Stimulated activated CD4-positive, alpha-beta T cell treated with anti-CD3 and anti-CD28 coated beads, TNF-alpha, amount 100 ng/mL, for 4 hours (primary cell): ENCODE measurements at places on chromosomes 16 and 17.

GRCh38 chr17:75610103-75610984 lies 22.7 kb downstream of the MYO15B start:
- no peak for DNase-seq

- no peak for DNase-seq
These were observed 35.1 kb upstream of the IL34 start for GRCh38 chr16:70611224-70611598.

DNA sequence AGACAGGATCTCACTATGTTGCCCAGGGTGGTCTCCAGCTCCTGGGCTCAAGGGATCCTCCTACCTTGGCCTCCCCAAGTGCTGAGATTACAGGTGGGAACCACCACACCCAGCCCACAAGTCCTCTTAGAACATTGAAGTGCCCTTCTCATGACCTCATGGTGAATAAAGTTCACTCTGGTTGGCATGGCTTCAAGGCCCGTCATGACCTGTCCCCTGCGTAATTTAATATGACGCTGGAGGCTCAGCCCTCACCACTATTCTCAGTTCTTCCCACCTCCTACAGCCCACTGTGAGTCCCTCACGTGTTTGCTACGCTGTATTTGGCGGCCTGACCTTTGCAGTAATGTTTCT lies 1.9 kb downstream of the ENDOV start:
- DNase-seq = no peak

DNA sequence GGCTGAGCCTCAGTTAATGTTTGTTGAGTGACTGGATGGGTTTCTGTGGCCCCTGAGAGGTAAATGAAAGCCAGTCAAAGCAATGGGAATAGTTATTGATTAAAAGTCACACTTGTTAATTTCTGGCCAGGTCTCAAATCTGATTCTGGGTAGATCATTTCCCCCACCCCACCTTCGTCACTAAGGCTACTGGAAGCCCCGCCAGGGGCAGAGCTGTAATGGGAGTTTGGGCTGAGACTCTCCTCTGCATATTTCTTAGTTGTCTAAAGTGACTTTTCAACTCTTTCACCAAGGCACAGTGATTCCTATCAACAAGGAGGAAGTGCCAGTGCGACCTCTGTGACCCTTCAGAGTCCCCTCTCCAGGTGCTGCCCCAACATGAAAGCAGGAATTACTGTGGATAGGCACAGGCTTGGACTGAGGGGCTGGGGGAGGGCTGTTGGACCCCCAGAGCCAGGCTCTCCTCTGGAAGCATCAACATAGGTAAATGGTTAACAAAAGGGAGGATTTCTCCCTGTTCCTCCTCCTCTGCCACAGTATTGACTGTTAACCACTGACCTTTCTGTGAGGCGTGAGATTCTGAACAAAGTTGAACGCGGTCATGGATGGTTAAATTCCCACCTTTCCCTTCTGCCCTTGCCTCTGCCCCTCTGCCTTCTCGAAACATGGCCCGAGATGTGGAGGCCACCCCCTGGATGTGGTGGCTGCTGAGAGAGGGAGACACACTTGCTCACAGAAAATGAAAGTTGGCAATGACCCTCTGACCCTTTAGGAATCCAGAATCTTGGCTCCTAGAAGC lies 20.8 kb upstream of the TBX2 start:
- no peak for DNase-seq

DNA sequence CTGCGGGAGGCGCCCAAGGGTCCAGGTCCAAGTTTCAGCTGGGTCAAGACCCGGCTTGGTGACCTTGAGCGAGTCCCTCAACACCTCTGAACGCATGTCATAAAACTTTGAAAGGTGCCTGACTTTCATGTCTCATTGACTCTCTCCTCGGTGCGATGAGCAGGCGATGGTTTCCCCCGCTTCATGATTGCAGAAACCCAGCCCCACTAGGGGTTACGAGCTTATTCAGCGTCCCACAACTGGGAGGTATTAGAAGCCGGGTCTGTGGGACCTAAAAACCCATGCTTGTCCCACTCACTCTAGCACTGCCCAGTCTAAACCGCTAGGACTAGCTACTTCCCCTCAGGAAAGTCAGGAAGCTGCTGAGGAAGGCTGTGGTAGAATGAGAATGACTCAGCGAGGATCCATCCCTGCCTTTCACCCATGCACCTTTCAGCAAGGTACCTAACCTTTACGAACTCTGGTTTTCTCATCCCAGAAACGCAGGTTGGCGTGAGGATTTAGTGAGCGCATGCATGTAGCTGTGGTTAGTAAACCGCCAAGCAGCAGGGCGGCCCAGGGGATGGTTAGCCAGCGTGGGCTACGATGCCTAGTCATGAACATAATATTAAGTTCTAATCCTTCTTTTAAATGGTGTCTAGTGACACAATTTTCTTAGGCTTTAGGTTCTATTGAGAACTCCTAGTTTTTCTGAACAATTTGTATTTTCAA lies 26.2 kb upstream of the RFFL start:
- DNase-seq = no peak

DNA sequence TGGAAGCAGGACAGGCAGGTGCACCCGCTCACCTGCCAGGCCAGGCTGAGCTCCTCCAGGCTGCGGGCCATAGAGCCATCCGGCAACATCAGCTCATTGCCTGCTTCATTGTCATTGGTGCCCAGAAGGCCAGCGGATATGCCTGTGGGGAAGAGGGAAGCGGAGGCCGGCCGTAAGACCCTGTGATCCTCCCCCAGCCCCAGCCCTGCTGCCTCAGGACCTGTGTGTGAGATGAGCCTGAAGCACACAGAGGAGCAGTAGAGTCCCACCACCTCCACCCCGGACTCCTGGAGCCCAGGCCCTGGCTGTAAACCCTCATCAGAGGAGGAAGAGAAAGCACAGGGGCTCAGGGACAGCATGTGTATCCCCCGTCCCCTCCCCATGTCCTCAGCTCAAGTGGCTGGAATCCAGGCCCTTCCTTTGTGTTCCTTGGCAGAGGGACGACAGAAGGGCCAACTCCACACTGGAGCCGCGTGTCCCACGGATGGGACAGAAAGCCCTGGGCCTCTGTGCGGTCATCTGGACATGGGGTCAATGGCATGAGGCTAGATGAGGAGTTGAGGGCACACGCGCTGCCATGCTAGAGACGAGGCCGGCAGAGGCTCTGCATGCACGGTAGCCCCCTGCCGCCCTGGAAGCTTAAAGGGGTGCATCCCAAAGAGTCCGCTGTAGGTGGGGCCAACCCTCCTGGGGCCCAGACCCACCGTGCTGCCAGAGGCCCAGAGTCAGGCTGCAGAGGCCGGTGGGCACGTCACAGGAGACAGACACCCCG lies 39.1 kb downstream of the RMI2 start:
- DNase-seq = no peak

- no peak for DNase-seq
These were observed 12.0 kb downstream of the UNC13D start for GRCh38 chr17:75832164-75832651.

GRCh38 chr16:66475232-66475631 lies 48.1 kb downstream of the BEAN1 start:
- DNase-seq = no peak

GRCh38 chr16:67499106-67499505 lies 15.8 kb upstream of the AGRP start:
- DNase-seq = no peak

DNA sequence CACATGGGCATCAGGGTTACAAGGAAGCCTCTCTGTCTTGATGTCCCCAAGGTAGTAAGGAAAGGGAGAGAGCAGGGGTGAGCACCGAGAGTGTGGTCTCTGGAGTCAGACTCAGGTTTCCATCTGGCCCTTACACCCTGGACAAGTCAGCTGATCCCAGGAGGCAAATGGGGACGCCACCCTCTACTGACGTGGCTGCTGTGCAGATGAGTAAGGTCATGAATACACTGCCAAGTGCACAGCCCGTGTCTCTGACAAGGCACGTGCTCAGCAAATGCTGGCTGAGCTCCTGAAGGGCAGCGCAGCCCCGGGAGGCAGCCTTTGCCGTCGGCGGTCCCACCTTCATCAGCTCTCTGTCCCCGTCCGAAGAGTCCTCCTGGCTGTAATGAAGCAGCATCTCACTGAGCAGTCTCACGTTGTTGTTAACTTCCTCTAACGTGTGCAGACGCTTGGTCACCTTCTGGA lies 19.4 kb downstream of the GGA3 start:
- DNase-seq = no peak

DNA sequence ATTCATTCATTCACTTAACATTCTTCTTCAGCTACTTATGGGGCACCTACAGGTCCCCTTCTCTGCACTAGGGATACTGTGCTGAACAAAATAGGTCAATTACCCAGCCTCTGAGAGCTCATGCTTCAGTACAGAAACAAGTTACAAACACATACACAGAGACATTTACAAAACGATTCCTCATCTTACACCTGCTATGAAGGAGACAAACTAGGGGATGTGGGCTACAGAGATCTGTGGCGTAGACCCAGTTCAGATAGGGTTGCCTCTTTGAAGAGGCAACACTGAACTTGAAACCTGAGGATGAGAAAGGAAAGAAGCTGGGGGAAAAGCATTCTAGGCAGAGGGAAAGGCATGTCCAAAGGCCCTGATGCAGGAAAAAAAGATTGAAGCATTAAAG lies 5.2 kb downstream of the IL21R start:
- no peak for DNase-seq

DNA sequence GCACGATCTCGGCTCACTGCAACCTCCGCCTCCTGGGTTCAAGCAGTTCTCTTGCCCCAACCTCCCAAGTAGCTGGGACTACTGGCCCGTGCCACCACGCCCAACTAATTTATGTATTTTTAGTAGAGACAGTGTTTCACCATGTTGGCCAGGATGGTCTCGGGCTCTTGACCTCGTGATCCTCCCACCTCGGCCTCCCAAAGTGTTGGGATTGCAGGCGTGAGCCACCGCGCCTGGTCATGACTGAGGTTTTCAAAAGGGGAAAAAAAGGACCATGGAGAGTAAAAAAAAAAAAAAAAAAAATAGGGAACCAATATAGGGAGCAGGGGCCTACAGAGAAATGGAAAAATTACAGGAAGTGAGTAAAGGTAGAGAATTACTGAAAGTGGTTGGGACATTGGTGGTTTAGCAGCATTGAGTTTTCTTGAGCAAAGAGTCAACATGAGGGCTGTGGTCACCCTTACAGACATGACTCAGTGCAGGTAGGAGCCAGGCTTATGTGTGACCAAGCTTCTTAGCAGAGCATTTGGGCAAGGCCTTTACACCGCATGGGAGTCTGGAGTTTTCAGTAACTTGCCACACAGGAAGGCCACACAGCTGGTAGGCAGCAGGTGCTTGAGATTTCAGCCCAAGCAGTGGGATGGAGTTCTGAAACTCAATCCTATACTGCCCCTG lies 447.3 kb downstream of the HS3ST3B1 start:
- DNase-seq = no peak

GRCh38 chr17:6713130-6713917 lies at the start of gene SLC13A5:
TSS of gene SLC13A5 (minus strand) at chr17:6713369. CDS start at chr17:6713333, 36 bp downstream.
- DNase-seq = no peak

DNA sequence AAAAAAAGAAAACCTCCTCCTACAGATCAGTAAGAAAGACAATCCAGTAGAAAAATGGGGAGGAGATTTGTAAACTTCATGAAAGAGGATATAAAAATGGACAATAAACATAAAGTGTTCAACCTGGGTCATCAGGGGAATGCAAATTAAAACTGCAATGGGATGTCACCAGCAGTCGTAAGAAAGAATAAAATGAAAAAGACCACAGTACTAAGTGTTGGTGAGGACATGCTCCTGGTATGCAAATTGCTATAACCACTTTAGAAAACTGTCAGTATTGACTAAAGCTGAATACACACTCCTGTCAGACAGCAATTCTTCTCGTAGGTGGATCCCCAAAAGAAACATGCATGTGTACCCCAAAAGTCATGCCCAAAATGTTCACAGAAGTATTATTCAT lies 265.3 kb upstream of the CACNG5 start:
- no peak for DNase-seq

GRCh38 chr16:50994995-50995394 lies 156.1 kb downstream of the SALL1 start:
- DNase-seq = no peak

- DNase-seq = no peak
These were observed 5.1 kb downstream of the RPS15A start for GRCh38 chr16:18784917-18785623.

DNA sequence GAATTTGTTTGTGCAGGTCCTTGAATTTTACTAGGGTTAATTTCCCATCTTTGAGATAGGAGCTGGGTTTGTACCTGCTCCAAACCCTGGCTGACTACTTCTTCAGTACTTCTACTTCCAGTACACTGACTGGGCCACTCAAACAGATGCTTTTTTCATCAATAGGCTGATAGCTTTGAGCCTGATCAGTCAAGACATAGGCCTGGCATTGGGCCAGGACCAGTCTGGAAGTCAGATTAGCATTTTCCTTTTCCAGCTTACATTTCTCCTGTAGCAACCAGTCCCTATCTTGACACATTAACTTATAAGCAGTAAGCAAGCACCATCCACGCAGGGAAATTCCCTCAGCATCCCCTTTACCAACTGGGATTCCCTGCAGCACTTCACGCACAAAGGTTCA lies 7.5 kb upstream of the TMEM101 start:
- DNase-seq = no peak

- DNase-seq = no peak
These were observed 127.1 kb upstream of the PLCG2 start for GRCh38 chr16:81651758-81652718.

DNA sequence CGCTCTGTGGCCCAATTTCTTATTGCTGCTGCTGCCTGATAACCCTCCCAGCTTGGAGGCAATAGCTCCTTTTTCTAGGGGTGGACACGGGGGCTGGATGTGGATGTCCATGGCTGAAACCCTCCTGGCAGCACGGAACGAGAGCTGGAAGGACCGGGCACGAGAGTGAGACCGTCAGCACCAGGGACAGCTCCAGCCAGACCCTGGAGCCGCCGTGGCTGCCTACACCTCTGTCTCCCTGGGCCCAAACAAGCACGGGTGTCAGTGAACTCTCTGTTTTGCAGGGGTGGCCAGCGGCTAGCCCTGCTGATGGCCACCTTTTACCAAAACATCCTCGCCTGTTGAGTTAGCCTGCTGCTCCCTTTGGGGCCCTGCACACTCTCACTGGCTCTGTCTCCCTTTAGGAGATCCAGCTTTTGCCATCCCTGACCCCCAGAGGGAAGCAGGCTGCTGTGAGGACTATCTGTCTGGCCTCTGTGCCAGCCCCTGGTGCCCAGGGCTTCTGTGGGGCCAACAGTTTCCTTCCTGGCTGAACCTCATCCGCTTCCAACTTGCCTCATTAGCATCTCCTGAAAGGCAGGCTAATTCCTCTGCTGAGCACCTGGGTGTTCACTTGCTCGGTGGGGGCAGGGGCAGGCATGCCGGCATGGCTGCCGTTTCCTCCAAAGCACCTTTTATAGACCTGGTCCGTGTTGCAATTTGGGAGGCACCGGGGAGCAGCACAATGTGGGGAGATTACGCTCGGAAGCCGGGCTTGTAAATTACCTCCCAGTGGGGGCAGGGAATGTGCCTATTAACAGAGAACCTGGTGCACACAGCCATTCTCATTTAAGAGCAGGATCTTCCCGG lies 118.1 kb downstream of the ENGASE start:
- no peak for DNase-seq

GRCh38 chr17:37796076-37796475 lies 51.2 kb upstream of the HNF1B start:
- no peak for DNase-seq

- DNase-seq = no peak
These were observed 51.0 kb upstream of the WSB1 start for GRCh38 chr17:27242951-27243350.
